ENCODE measurements at places on chromosomes 7 and 10.

- DNase-seq, result peak; percentile 49
These were observed 167.7 kb downstream of the EMX2 start for GRCh38 chr10:117710181-117710798.

DNA sequence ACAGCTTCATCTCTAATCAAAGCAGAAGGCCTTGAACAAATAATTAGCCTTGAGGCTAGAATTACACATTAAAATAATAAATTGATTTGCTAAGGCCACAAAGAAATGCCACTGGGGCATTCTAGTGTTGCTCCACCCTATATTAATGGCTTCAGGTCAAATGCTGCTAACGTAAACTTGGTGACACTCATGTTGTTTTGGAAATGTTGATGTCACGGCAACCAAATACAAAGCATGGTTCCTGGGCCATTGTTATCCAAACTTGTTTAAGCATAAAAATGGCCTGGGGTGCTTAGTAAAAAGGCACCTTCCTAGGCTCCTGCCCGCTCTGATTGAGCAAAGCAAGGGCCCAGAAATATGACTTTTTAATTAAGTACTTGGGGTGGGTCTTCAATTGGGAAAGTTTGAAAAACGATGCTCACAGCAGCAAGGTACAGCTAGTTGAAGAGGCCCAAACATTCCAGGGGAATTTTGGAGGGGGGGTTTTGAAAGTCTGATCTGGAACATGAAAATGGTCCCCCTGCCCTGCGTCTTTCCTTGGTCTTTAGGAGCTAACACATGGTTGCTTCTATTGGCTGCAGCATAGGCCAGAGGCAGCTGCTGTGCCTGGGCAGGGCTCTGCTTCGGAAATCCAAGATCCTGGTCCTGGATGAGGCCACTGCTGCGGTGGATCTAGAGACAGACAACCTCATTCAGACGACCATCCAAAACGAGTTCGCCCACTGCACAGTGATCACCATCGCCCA, 67.8 kb downstream of the ABCC2 start:
- DNase-seq, result peak; percentile 93

DNA sequence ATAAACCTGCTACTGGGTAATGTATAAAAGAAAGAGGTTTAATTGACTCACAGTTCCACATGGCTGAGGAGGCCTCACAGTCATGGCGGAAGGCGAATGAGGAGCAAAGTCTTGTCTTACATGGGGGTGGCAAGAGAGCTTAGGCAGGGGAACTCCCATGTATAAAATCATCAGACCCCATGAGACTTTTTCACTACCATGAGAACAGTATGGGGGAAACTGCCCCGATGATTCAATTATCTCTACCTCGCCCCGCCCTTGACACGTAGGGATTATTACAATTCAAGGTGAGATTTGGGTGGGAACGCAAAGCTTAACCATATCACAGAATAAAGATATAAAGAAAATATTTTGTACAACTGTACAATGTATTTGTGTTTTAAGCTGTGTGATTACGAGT, 39.4 kb upstream of the PLCE1 start:
- DNase-seq, result no peak

GRCh38 chr7:73644688-73645286, 20.5 kb upstream of the MLXIPL start:
- no peak for DNase-seq

DNA sequence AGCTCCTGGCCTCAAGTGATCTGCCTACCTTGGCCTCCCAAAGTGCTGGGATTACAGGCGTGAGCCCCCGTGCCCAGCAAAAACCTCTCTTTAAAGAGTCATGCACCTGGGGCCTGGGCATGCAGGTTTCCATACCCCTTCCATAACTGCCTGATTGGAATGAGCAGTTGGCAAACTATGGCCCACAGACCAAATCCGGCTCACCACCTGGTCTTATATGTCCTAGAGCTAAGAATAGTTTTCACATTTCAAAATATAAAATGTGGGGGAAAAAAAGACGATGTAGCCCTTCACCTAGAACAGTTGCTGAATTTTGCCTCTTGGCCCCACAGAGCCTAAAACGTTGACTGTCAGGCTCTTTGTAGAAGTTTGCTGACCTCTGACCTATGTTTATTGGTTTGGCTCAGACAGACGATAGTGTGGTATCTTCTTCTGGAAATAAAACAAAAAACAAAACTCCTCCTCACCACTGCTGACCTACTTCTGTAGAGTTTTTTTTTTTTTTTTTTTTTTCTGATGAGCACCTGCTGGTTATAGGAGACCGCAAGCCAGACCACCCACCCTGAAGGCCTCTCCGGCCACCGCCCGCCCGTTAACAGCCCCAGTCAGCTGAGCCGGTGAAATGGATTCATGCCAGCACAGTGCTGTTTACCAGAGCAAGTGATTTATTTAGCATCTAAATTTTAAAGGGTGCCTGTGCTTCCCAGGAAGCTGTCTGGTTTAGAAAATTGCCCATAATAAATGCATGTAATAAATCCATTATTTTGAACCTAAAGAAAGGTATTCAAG, 33.5 kb upstream of the SFRP5 start:
- DNase-seq, result peak; percentile 57

DNA sequence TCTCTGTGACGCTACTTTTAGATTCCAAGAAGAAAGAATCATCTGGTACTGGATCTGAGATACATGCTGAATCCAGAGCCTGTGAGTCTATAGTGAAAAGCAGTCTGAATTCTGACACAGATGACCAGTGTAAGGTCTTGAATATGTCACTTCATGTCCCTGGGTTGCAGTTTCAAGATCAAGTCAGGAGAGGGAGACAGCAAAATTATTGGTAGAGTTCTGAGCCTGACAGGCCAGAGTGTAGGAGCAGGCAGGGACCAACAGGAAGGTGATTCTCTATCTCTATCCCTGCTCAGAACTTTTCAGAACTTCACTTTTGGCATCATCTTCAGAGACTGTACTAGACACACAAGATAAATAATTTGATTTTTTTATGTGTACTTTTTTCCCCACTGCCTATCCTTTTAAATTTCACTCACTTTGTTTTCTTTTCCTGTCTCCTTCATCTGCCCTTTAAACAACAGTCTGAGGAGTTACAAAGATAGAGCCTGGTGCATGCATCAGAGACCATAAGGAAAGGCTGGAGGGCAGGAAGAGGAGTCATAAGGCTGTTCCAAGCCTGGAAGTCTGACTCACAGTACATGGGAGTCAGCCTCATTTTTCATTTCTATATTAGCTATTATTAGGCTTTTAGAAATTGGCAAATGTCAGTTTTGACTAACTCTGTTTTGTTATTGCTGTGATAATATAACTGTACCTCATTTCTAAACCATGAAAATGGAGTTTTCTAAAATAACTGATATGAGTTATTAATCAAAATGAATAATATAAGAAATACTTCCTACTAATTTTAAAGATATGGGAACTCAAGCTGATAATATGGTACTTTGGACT, 120.2 kb upstream of the TMEM229A start:
- peak; percentile 76 for DNase-seq

DNA sequence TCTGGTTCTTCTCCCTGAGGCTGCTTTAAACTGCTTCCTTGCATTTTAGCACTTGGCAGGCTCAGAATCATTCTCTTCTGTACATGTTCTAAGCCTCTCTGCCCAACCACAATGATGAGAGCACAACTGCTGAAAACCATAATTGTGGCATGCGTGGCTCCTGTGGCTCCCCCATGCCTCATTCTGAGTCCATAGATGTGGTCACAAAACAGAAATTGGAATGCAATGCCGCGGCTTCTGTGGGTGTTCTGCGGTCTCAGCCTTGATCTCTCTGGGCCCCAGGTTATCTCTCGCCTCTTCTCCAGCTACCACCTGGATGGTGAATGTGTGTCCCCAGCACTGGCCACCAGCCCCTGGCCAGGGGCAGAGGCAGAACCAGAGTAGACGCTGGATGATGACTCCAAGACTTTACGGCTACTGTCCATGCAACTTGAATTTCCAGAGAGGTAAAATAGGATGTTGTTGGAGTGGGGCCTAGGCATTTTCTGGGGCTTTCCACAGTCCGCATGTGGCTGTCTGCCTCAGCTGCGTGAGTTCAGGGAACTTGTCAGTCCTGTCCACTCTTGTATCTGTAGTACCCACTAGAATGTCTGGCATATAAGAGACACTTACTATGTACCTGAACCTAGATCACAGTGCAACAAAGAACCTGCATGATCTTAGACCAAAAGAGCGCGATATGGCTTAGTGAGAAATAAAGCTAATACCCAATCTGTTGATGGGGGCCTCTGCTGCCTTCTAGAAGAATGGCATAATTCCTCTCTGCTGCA, 52.4 kb upstream of the ADRB1 start:
- DNase-seq, result no peak

GRCh38 chr10:74078037-74078436, 72.6 kb downstream of the AP3M1 start:
- DNase-seq, result no peak

GRCh38 chr7:158206341-158206740, 381.3 kb downstream of the PTPRN2 start:
- DNase-seq, result no peak

GRCh38 chr10:72037811-72038210, 50.5 kb downstream of the SPOCK2 start:
- peak; percentile 46 for DNase-seq

DNA sequence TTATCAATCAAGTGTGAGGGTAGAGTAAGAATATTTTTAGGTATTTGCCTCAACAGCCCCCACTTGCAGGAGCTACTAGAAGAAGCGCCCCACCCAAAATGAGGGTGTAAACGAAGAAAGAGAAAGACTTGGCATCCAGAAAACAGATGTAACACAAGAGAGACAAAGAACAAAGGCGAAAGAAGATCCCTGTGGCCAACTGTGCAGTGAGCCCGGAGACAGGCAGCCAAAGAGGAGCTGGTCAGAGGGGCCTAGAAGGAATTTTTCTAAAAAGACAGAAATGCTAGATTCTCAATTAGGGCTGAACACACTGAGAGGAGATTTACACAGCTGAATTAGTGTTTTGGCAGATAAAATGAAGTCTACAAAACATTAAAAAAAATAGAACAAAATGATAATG, 29.6 kb upstream of the EIF5AL1 start:
- DNase-seq, result no peak

- DNase-seq, result peak; percentile 96
These were observed 17.3 kb downstream of the MLXIPL start for GRCh38 chr7:73606801-73607691.

GRCh38 chr10:11959966-11960365, 82.6 kb downstream of the UPF2 start:
- DNase-seq, result no peak

GRCh38 chr7:293681-294439, 3.9 kb downstream of the FOXL3 start:
- DNase-seq, result no peak

DNA sequence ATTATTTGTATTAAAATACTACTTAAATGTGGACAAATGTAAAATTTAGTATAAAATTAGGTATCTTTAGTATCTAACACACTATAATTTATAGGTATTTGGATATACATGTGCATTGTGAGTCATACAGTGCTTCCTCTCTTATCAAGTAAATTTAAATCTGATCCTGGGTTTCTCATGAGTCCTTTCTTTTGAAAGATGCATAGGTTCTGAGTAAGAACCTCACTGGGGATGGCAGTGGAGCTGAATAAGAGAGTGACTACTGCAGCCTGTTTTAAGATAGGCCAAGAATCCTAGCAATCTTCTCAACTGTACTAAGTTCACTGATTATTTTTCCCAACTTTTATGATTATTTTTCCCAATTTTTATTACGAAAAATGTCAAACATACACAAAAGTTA, 16.2 kb downstream of the CEP55 start:
- DNase-seq, result no peak

DNA sequence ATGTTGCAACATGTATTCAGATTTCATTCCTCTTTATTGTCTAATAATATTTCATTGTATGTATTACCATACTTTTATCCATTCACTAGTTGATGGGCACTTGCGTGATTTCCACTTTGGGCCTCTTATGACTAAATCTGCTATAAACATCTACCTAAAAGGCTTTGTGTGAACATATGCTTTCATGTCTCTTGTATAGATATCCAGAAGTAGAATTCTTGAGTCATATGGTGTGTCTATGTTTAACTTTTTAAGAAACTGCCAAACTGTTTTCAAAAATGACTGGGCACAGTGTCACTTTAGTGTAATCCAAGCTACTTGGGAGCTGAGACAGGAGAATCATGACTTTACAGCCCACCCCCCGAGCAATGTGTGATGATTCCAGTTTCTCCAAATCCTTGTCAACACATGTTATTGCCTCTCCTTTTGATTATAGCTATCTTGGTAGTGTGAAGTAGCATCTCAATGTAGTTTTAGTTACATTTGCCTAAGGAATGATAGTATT, 618.9 kb upstream of the C7orf33 start:
- no peak for DNase-seq

GRCh38 chr7:131835141-131835540, 278.7 kb upstream of the PODXL start:
- no peak for DNase-seq

DNA sequence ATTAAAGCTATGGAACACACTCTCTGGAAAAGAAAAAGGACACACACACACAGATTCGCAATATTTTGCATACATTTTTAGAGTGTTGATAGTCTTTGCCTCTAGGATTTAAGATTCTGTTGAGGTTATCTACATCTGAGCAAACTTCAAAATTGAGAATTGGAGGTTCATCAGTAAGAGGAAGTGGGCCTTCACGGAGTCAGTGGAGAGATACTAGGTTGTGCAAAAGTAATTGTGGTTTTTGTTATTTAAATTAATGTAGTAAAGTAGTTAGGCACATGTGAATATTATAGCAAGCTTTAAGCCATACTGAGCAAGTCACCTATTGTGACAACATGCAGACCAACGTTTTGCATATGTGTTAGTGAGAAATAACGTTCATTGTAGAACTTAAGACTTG, 19.8 kb upstream of the NXPH1 start:
- no peak for DNase-seq

DNA sequence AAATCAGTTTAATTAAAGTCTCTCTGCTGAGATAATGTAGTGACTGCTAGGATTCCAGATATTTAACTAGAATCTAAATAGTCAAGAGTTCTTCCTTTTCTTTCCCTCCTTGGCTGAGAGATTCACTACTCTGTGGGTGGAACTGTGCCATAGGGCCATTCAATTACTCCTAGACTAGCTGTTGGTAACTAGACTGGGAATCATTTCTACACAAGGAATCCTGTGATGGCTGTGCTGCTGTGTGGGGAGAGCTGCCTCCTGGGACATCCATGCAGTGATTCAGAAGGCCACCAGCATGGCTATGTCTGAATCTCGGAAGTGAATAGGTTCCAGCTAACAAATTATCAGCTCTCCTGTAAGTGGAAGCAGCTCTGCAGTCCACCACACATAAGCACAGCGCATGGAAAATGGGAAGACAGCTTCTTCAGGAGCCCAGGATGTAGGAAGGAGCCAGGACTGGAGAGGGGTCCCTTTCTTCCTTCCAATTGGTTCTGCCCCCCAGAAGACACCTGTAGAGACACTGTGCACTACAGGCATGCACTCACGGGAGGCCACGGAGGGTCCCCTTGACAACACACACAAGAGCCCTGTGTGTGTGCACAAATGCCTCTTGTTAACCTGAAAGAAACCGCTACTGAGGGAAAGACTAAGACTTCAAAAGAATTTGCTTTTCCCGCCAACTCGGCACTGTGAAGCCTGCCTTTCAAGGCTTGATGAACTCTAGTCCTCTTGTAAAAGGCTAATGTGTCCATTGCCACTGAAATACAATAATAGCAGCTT, 66.5 kb downstream of the SCRN1 start:
- no peak for DNase-seq

- peak; percentile 50 for DNase-seq
These were observed 24.3 kb upstream of the DNA2 start for GRCh38 chr10:68496072-68496471.

GRCh38 chr10:84334811-84335210, 6.4 kb downstream of the CCSER2 start:
- peak; percentile 20 for DNase-seq

- DNase-seq, result no peak
These were observed 72.7 kb downstream of the SEM1 start for GRCh38 chr7:96636979-96637378.
